ENCODE measurements at places on chromosomes 5 and 9. TPM values are rescaled to one million over a fixed set of nuclear protein-coding genes. Genes with fewer than 3 reads are reported as not detected.

GRCh38 chr9:35562895-35563780, 41.9 kb upstream of the TESK1 start:
- DNase-seq, result no peak

DNA sequence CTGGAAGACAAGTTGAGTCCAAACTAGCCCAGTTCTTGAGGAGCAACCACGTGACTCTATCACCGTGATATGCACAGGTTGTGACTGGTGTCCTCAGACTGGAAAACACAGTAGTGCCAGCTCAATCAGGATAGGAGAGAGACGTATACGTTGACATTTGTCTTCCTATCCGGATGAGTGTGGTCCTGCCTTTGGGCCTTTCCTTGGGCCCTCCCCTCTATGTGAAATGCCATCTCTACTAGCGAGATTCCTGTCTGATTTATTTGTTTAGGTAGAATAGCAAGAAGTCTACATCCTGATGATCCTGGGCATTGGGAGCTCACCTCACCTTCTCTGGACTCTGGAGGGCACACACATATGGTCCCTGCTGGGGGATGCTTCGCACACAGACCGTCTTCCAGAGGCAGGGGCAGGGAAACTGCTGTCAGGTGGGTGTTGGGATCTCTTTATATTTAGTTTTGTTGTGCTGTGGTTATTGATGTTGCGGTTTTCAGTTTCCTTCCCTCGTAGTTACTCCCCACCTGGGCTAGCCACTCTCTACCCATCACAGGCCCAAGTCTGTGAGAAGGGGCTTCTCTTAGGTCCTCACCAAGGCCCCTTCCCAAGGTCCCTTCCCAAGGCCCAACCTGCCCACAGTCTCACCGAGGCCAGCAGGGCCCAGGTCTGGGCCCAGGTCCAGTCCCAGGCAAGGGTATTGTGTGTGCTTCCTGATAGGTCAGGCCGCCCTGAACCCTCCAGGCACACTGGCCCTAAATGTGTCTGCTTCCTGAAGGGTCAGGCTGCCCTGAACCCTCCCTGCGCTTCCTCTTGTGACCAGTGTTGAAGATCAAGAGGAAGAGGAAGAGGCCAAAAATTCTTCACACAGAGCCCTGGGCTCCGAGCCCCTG, 19.0 kb upstream of the SPINK4 start:
- no peak for DNase-seq

DNA sequence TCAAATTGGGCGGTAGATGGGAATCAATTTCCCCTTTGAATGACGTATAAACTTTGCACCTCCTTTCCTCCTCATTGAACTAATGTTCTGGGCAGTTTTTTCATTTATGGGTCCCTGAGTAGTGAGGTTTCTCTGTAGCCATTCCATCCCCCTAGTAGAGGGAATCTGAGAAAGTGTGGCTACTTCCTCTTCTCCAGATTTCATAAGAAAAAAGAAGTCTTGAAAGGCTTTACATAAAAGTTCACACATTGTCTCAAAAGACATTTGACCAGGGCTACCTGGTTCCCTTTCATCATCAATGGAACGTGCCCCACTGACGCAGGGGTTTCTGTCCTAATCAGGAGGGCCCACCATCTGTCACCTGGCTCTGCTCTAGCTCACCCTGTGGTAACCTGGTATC, 57.3 kb downstream of the CTSL start:
- no peak for DNase-seq

DNA sequence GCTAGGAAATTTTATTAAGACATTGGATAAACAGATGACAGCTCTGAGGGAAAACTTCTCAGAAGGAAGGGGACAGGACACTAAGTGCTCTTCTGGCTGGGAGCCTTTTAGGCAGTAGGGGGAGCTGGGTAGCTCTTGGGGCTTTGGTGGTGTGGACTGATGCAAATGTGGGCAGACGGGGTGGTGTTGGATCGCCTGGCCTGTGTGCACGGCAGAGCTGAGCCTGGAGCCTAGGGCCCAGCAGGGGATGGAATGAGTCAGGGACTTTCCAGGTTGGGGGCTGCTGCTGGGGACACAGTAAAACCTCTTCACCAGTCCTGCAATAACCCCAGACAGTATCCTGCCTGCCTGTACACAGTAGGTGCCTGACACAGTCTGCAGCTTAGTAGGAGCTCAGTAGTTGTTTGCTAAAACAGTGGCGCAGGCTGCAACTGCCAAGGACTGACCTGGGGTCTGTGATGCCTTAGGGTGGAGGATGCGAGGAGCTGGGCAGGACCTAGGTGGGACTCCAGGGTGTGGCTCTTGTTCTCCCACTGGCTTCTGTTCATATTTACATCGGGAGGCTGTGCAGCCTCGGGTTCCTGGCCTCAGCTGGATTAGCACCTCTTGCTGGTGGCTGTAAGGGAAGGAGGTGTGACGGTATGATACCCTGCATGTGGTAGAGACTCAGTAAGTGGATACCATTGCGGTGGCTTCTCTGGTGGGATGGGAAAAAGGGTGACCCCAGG, 83.8 kb downstream of the DAB2IP start:
- no peak for DNase-seq

DNA sequence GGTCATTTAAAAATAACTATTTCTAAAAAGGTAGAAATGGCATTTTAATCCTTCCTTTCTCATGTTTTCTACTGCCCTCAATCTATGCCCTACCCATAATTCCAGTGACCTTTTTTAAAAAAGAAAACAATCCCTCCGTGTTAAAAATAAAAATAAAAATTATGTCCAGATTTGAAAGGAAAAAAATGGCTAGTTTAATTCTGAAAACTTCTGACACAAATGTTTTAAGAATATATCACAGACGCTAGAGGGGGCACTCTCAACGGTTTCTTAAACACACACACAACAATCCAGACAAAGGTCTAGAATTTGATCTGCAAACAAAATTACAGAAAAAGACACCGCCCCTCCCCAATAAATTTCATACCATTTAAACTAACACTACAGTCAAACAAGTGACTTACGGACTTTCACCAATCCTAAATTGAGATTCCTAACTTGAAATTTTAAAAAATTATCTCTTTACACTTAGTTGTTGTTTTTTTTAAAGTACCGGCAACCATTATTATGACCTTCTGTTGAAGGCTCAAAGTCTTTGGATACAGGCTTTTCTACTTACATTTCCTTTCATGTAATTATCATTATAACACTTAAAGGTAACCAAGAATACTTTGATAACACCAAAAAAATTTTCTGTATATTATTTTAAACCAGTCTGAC, 38.2 kb downstream of the CLINT1 start:
- peak; percentile 31 for DNase-seq

GRCh38 chr9:131017067-131017466, 8.1 kb downstream of the LAMC3 start:
- no peak for DNase-seq

- no peak for DNase-seq
Measured at GRCh38 chr5:24291916-24292315, 352.9 kb downstream of the CDH10 start.

DNA sequence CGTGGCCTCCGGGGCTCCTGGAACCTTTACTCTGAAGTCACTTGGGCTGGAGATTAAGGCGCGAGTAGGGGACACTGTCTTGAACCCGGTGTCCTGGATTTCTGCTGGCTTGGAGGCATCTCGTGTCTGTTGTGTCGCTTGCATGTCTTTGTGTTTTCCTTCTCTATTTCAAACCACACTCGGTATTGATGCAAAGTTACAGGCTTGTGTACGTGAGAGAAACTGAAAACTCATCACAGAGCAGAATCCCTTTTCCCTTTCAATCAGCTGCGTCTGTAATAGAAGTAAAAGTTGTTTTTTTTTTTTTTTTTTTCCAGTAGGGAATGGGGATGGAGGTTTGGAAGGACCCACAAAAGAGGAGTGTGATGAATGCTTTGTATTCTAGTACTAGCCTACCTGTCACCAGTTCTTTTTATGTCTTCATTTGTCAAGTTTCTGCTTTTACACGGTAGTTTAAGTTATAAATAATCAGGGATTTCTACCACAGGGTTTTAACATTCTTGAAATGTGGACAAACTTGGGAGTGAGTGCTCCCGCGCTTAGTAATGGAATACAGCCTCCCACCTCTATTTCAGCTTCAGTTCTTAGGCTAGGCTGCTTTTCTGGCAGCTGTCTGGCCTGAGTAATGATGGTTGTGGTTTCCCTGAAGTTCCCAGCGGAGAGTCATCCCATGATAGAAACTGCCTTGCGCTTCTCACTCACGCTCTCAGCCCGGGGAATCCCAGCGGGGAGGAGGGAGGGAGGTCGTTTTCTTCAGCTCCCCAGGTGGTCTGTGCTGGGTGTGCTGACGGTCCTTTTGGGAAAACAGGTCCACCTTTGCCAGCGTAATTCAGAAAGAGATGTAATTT, 763 bp downstream of the TJP2 start:
- DNase-seq, result peak; percentile 92

DNA sequence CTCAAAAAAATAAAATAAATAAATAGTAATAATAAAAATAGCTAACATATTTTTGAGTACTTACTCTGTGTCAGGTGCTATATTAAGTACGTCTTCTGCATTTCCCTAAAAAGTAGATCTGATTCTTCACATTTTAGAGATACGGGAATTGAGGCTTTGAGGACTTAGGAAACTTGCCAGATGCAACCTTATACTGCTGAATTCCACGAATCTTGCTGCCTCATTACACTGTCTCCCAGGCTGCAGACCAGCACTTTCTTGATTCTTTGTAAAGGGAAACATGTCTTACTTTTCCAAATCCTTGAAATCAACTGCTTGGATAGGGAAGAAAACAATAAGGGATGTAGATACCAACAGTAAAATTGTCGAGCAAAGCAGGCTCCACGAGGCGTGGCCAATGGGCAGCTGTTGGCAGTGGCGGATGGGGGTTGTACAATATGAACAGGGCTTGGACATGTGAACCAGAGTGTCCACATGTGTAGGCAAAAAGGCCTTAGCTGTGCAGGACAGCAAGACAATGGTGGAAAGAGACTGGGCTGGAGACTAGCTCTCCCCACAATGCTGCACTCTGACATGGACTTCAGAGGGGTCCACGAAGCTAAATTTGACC, 124.3 kb upstream of the RAI14 start:
- DNase-seq, result no peak

DNA sequence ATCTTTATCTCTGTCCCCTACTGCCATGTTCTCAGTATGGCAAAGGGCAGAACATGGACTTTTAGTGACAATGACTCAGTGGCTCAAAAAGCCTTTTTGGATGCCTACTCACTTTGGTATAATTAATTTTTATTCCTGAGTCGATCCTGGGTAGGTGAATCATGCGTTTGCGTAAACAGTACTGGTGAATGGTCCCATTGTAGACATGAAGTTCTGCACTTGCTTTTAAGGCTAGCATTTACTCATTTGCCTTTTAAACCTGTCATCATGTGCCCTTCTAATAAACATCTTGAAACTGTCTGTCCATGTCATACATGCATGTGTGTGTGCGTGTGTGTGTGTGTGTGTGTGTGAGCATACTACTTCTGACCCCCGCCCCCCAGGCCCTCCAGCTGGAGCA, 223.0 kb downstream of the AUH start:
- no peak for DNase-seq

DNA sequence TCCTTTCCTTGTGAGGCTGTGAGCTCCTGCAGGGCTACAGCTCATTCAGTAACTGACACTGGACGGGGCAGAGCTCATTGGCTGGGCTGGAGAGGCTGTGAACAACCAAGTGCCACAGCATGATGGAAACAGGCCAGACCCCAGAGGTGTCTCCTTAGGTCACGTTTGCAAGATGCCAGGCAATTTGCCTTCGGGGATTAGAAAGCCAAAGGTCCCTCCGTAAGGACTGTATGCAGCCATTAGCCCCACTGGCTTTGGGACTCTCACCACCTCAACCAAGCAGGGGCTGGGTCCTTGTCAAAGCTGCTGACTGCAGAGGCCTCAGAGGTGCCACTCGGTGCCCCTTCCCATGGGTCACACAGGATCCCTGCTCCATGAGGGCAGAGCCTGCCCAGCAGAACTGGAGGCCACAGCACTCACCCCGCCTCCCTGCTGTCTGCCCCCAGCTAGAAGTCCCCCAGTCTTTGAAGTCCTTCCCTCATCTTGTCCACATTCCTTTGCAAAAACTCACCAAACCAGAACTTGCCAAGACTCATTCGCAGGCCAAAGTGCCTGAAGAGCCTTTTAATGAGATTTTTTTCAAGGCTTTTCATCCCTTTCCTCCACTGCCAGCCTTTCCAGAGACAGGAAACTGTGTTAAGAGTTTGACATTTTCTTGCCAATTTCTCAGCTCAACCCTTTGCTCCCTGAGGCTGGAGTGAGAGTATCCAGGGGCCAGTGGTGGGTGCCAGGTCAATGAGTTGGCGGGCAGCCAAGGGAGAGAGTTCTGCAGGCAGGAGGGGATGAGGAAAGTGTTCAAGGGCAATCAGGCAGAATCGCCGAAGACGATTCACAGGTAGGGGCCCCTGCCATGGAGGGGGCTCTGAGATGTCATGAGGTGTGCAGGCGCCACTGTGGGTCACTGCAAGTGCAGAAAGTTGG, 39.7 kb upstream of the SLC25A51 start:
- peak; percentile 79 for DNase-seq

- no peak for DNase-seq
Measured at GRCh38 chr9:114902786-114903524, 27.4 kb downstream of the TNFSF8 start.

Gene GPR151
- not detected for total RNA-seq

Gene PPP3R2
- not detected for total RNA-seq

Gene ACOT12
- total RNA-seq, result not detected
